Stimulated activated CD4-positive, alpha-beta T cell treated with anti-CD3 and anti-CD28 coated beads, Interleukin-2, amount 100 ng/mL, for 48 hours (primary cell): ENCODE measurements at places on chromosomes 6 and 20.

DNA sequence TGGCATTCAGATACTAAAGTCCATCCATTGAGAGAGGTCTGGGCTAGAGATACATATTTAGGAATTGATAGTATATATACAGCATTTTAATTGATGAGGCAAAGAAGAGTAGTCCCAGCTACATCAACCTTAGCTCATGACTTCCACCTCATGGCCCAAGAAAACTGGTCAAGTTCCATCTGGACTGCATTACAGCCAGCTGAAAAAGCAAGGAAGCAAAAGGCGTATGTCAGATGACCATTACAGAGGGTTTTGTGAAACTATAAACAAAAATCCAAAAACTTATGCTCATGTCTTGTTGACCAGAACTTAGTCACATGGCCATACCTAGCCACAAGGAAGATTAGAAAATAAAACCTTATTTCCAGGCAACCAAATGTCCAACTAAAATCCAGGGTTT lies 46.8 kb upstream of the RNF146 start:
- DNase-seq: no peak

DNA sequence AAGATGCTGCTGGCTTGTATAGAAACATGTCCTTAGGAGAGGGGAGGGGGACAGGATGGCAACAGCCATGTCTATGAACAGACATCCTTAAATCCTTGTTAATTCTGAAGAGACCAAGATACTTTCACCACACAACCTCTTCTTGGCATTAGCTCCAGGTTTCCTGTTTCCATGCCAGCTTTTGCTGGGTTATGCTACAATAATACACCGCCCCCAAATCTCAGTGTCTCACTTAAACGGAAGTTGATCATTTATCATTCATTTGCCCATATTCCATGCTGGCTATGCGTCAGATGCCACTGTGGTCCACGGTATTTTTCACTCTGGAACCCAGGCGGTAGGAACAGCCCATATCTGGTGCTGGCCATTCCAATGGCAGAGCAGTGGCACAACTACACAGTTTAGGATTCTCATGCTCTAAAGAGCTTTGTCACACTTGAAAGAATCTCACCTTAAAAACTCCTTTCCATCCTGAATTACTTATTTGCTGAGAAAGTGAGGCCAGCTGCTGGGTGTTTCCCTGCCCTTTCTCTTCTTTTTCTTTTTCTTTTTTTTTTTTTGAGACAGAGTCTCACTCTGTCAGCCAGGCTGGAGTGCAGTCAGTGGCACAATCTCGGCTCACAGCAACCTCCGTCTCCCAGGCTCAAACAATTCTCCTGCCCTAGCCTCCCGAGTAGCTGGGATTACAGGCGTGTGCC lies 3.7 kb upstream of the RNASET2 start:
- DNase-seq: no peak

DNA sequence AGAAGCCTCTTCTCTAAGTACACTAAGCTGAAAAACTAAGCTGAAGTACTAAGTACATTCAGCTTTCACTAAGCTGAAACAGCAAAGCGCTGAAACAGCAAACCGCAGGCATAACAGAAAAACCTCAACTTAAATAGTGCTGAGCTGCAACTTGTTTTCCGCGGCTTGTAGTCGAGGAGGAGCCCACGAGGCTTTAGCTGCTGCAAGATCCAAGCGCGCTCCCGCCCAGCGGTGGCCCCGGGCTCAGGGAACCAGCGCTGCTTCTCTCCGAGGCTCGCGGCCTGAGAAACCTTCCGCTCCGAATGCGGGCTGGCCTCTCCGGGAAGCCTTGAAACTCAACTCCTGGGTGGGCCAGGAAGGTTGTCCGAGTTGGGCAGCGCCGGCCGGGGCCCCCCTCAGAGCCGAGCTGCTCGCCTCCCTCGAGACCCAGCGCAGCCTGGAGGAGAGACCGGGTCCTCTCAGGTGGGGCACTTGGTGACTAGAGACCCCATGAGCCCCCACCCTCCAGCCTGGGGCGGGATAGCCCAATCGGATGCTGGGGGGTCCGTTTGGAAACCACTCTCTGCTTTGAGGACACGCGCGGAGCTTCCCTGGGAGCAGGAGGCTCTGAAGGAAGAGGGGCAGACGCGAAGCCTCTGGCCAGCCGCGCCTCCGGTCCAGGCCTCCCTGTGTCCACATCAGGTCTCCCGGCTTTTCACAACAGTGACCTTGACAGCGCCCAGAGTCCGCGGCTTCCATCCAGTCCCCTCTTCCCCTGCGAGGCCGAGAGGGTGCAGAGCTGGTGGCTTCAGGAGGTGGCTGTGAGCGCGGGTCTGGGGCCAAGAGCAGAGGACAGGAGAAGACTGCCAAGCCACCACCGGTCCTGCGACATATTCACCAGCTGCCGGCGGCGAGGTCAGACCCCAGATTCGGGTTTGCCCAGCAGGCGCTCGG lies 38.1 kb upstream of the HLA-E start:
- DNase-seq: no peak

DNA sequence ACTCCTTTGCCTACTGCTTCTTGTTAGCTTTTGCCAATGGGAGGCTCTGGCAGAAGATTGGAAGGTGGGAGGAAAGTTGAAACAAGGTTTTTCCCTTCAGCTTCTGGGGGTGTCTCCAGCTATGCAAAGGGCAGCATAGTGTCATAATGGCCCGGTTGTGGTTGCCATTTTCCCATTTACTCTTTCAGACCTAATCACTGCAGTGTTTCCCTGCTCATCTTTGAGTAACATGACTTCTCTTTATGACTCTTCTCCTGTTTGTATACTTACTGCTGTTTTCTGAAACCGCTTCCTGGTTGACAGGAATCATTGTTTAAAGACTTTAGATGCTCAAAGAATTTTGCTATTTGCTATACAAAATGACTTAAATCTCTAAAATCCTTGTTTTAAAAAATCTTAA lies 19.9 kb downstream of the NRN1 start:
- DNase-seq: no peak

- DNase-seq: no peak
Observed at GRCh38 chr6:16857969-16858592, 96.8 kb upstream of the ATXN1 start.

GRCh38 chr6:33431880-33432541 lies 12.1 kb downstream of the SYNGAP1 start:
- DNase-seq: no peak

DNA sequence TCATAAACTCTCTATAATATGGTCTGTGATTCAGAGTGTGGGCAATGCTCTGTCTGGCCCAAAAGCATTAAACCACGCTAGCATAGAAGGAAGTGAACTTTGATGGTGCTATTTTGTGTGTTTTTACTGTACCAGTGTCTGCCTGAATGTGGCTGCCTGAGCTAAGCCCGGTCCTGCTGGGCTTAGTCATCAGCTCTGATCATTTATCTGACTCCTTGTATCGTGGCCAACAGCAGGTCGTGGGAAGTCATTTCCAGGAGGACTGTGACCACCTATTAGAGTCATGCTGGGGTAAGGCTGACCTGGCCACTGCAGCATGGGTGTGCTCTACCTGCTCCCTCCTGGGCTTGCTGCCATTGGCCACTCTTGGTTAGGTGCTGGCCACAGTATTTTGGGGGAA lies 239.1 kb upstream of the CEP162 start:
- no peak for DNase-seq

DNA sequence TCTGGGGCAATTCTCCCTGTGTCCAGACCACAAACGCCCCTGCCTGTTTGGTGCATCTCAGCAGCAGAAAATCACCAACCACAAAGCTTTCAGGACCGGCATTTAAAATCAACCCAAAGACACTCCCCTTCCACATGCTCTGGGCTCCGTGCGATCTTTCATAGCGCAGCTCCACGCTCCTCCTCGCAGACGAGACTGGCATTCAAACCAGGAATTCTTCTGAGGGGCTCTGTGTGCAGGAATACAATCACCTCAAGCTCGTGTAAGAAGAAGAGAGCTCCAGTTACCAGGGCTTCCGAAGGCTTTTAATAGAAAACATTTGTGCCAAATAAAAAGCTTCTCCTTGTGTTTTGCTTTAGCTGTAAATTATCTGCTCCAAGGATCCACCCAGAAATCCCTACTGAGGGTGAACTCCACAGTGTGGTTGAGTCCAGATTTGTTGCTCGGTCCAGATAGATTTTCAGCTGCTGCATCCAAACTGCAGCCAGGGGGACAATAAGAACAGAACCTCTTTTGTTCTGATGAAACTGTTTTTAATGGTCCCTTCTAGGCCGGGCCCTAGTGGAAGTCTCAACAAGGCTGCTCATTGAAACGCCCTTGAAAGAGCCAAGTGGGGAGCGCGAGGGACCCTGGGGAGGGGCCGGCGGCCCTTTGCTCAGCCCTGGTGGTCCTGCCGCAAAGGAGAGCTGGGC lies 16.4 kb upstream of the BMP7 start:
- DNase-seq: no peak
